Fibroblast of skin of left quadriceps (primary cell): ENCODE measurements at places on chromosomes 11 and 22.

DNA sequence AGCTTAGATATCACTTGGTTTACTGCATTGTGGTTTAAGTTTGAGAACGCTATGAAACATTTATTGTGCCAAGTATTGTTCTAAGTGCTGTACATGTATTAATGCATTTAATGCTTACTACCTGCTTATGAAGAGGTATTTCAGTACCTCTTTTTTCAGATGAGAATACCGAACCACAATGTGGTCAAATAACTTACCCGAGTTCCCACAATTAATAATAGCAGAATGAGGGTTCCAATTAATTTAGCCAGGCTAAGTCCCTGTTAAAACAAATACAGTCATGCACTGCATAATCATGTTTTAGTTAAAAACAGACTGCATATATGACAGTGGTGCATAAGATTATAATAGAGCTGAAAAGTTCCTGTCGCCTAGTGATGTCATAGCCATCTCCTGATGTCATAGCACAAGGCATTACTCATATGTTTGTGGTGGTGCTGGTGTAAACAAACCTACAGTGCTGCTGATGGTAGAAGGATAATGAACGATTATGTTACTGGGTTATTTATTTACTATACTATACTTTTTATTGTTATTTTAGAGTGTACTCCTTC, 4.3 kb downstream of the ZC3H12C start:
- DNase-seq, result no peak

GRCh38 chr11:3134651-3135480, 30.2 kb downstream of the OSBPL5 start:
- DNase-seq, result no peak

GRCh38 chr22:39098026-39098425, 982 bp downstream of the APOBEC3H start:
- no peak for DNase-seq

DNA sequence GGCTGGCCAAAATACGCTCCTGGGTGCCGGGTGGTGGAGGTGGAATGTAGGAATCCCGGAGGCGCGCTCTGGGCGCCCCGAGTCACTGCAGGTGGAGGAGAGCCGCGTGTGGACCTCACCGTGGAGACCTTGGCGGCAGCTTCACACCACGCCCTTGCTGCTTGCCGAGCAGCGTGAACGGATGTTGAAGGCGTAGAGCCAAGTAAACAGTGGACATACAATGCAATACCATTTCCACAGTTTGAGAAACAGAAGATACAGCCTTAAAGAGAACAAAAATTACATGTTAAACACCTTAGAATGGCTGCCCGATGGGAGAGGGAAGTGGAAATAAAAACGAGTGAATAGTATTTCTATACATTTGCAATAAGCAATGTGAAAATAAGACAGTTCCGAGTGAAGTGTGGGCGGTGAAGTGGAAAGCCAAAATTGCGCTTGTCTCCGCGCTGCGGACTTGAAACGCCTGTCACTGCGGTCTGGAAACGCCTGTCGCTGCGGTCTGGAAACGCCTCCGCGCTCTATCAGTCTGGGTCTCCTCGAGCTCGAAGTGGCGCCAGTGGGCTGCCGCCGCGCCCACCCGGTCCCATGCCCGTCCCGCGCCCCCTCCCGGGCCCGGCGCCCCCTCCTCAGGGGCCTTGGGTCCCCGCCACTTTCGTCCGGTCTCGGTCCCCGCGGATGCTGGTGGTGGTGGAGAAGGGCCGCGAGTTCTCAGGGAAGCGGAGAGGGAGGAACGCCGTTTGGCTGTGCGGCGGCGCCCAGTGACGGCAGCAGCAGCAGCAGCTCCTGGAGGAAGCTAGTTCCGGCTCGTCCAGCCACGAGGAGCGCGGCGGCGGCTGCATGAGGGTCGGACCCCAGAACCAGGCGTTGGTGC, 1.6 kb downstream of the NCR3LG1 start:
- peak; percentile 39 for DNase-seq

- no peak for DNase-seq
Observed at GRCh38 chr22:32069579-32070372, 26.7 kb downstream of the SLC5A1 start.

- DNase-seq, result no peak
Observed at GRCh38 chr11:126878913-126879482, 121.6 kb downstream of the KIRREL3 start.

- no peak for DNase-seq
Observed at GRCh38 chr11:128336203-128336602, 251.2 kb downstream of the ETS1 start.

DNA sequence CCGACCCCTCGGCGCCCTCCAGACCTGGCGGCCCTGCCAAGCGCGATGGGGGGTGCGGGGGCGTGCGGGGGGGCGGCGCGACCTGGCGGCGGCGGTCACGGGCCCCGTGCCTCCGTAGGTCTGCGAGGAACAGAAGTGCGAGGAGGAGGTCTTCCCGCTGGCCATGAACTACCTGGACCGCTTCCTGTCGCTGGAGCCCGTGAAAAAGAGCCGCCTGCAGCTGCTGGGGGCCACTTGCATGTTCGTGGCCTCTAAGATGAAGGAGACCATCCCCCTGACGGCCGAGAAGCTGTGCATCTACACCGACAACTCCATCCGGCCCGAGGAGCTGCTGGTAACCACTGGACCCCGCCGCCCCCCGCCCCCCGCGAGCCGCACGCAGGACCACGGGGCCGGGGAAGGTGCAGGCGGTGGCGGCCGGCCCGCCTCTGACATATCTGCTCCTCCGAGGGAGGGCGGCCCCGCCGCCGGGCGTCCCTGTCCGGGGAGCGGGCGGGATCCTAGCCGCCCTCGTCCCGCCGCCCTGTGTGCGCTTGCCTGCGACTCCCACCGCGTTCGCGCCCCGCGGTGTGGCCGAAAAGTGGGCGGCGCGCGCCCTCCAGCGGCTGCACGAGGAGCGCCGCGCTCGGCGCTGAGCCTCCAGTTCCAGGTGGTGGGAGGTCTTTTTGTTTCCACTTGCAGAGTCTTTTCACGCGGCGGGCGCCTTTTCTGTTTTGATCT, 2.1 kb downstream of the CCND1 start:
- DNase-seq, result peak; percentile 61

GRCh38 chr11:99275521-99275920, 254.8 kb downstream of the CNTN5 start:
- DNase-seq, result peak; percentile 6

GRCh38 chr11:20114588-20114987, 45.7 kb downstream of the DBX1 start:
- no peak for DNase-seq
